ENCODE measurements at places on chromosomes 11 and 22.

DNA sequence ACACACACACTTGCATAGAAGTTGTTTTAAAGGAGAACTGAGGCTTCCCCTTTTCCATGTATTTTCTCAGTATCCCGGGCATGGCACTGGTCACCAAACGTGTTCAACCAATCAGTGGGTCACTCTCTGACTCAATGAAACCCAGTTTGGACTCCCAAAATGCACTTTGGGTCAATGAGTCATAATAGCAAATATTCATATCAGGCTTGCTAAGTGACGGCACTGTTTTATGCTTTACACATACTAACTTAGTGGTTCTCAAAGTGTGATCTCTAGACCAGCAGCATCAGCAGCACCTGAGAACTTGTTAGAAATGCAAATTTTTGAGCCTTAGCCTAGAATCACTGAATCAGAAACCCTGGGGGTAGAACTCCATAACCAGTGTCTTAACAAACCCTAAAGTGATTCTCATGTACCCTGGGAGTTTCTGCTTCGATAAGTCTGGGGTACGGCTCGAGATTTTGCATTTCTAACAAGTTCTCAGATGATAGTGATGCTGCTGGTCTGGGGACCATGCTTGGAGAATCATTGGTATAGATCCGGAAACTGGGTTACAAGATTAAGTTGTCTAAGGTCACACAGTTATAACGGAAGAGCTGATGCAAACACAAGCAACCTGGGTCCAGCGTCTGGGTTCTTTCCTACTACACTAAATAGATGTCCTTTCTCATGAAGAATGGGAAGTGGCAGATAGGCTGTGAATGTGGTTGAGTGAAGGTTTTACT lies 35.6 kb downstream of the ETS1 start:
- no peak for DNase-seq

GRCh38 chr11:69035150-69035945 lies 13.4 kb upstream of the TPCN2 start:
- no peak for DNase-seq

- DNase-seq = no peak
Measured at GRCh38 chr11:67126986-67127385, 7.9 kb downstream of the KDM2A start.

GRCh38 chr22:27629908-27630673 lies 171.5 kb downstream of the MN1 start:
- DNase-seq = no peak

GRCh38 chr11:80167766-80168165 lies 726.9 kb upstream of the TENM4 start:
- peak; percentile 56 for DNase-seq

DNA sequence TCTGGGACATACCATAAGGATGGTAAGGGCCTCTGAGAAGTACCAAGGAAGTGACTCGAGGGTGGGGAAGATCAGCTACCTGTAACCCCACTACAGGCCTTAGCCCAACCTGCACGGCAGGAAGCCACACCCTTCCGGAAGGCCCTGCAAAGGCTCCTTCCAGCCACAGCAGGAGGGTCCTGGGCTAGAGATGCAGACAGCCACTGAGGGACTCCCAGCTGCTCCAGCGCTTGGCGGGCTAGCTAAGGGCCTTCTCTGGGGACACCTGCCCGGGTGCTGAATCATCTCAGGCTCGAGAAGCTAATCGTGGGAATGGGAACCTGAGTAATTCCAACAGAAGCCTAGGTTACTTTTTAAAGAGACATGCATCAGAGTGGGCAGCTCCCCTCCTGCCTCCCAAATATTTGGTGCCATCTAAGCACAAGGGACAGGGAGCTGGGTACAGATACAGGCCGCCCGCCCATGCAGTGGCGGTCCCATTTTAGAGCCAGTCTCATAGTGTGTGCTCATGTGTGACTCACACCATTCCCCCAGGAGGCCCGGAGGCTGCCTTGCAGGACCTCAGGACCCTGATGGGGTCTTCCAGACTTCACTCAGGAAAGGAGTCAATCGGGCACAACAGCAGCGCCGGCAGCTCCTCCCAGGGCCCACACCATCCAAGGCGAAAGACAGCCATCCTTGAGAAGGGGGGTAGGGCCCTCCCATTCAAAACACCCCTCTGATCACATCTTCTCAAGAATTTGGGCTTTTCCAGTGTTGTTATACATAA lies 8.0 kb downstream of the MYH9 start:
- peak; percentile 42 for DNase-seq

- DNase-seq = no peak
Measured at GRCh38 chr22:28791841-28792490, 8.4 kb downstream of the XBP1 start.

DNA sequence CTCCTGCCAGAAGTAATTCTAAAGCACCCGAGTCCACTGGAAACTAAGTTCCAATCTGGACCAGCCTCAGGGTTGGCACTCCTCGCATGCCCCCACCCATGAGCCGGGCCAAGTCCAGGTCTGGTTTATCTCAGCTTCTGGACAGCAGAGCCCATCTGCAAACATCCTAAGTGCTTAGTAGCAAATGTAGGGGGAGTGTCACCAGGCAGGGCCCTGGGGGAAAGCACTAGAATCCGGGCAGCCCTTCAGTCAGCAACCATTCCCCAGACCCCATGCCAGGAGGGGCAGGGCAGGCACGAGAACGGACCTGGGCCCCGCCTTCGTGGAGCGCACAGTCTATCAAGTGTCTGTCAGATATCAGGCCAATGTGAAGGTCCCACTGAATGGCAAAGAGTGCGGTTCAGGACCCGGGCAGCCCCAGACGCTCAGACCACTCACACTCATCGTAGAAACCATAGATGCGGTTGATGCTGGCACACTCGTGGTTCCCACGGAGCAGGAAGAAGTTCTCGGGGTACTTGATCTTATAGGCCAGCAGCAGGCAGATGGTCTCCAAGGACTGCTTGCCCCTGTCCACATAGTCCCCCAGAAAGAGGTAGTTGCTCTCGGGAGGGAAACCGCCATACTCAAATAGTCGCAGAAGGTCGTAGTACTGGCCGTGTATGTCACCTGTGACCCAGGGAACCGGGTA lies 1.3 kb downstream of the PPP1CA start:
- no peak for DNase-seq

- peak; percentile 10 for DNase-seq
Measured at GRCh38 chr11:107882095-107882820, 23.7 kb upstream of the SLC35F2 start.

GRCh38 chr11:113034576-113034975 lies 73.4 kb downstream of the NCAM1 start:
- no peak for DNase-seq

DNA sequence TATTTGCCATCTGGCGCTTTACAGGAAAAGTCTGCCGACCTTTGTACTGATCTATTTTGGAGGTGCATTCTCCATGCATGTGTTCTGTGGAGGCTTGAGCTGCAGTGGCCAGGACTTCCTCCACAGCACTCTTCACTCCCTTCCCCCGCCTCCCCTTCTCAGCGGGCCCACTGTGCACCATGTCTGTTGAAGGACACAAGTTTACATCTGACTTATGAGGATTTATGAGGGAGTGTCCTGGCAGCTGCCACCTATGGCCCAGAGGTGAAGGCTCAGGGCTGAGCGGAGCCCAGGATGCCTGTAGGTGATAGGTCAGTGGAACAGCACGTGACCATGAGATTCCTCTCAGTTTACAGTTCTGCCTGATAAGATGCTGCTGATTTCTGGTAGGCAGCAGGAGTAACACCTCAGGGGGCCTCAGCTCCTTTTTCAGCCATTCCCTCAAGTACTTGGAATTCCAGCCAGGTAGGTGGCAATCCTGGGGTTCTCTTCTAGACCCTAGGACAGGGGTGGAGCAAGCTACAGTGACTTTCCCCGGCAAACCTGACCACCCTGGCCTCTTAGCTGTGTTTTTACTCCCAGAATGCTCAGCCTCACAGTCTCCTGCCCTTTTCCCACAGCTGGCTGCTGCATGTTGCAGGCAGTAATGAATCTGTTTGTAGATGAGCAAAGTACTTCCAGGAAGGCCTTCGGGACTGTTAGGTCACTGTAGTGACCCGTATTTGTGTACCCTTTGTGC lies 59.9 kb downstream of the PPFIBP2 start:
- DNase-seq = no peak

DNA sequence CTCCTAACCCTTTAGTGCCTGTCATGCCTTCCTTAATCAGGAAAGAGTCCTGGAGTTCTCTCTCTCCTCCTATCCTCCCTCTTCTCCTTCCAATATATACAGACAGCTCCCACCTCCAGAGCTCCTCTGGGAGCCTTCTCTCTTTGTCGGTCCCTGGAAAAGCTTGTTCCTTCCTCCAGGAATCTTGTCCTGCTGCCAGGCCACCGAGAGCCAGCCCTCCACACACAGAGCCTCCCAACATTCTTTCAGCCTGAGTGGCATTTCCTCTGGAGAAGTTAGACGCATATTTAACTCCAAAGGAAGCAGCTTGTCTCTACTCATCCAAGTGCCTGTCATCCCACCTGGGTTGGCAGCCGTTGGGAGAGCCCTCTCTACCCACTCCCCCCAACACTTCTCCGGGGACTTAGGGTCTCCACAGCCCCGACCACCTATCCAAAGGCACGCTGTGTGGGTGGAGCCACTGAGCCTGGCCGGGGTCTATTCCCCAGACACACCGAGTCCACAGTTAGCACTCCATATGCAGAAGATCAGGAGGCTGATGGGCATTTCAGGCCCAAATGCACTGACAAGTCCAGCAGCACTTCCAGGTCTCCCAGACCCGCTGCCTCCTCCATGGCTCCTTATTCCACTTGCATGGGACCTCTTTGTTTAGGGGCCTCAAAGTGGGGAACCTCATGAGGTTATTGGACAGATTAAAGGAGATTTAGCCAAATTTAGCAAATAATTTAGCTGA lies 31.1 kb downstream of the DKK3 start:
- peak; percentile 86 for DNase-seq

GRCh38 chr22:25077056-25077455 lies 122.6 kb upstream of the CRYBB3 start:
- DNase-seq = no peak

GRCh38 chr22:24133187-24133965 lies 47.9 kb upstream of the SUSD2 start:
- DNase-seq = no peak

DNA sequence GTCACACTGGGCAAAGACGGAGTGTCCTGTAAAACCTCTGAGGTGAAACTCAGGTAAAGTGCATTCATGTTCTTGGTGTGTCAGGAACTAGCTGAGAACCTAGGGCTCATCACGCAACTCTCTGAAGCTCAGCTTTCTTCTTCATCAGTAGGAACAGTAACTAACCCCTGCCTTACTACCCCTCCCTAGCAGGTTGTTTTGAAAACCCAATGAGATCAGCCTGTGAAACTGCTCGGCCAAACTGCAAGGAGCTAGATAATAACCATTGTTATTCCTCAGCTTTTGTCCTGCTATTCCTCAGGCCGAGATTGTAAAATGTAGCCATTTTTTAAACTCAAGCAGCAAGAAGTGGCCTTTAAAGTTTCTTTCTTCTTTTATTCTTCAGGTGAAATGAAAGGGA lies 9.8 kb upstream of the FJX1 start:
- no peak for DNase-seq

DNA sequence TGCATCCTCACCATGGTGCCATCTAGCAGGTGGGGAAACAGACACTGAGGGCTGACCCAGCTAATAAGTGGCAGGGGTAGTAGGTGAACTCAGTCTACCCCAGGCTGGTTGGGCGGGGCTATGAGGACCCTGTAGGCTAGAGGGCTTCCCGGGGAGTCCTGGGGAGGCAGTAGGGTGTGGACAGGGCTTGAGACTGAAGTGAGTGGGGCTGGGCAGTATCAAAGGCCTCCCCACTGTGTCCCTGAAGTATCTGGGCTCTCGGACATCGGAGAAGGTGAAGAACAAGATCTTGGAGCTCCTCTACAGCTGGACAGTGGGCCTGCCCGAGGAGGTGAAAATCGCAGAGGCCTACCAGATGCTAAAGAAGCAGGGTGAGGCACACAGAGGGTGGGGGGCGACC lies 11.4 kb downstream of the GGA1 start:
- DNase-seq = no peak

GRCh38 chr11:34198523-34198922 lies 93.1 kb downstream of the NAT10 start:
- DNase-seq = no peak

- DNase-seq = no peak
Measured at GRCh38 chr22:20436307-20436767, 1.3 kb downstream of the SCARF2 start.

DNA sequence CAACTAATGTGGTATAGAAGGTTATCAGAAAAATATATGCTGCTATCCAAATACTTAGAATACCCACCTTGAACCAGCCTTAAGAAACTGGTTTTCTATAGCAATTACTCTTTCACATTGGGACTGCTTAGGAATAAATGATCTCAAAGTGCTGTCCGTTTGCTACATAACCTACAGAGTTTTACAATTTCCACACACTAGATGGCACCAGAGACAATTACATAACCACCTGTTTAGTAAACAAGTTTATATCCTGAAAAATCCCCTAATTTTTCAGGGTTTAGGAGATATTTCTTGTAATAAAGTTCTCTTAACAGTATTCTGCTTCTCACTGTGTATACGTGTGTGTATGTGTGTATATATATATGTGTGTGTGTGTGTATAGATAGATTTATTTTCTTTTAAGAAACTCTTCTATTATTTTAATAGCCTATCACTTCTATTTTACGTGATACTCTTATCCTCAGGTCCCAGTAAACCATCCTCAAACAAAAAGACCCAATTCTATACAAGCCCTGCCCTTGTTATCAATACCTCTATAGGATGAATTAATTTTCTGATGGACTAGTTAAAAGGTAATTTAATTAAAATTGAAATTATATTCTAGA lies 6.7 kb upstream of the OR5I1 start:
- peak; percentile 23 for DNase-seq

DNA sequence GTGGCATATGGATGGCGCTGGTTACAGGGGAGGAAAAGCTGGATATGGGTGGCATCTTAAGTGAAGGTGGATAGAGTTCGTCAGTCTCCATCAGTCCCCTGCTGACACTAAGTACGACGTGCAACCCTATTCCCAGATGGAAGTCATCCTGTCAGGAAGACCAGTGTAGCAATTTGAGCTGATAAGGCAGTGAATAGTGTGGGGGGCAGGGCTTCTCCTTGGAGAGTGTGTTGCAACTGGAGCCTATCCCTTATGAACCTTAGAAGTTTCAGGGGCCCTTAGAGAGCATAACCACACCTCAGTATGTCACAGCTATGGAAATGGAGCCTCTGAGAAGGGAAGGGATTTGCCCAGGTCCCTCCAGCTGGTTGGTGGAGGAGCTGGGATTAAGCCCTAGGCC lies 36.1 kb upstream of the ANKK1 start:
- no peak for DNase-seq

- peak; percentile 49 for DNase-seq
Measured at GRCh38 chr11:72721689-72722049, 30.5 kb downstream of the ARAP1 start.

- no peak for DNase-seq
Measured at GRCh38 chr11:134633276-134633675, 221.2 kb upstream of the B3GAT1 start.

GRCh38 chr11:65485920-65486219 lies 13.0 kb upstream of the MALAT1 start:
- no peak for DNase-seq

DNA sequence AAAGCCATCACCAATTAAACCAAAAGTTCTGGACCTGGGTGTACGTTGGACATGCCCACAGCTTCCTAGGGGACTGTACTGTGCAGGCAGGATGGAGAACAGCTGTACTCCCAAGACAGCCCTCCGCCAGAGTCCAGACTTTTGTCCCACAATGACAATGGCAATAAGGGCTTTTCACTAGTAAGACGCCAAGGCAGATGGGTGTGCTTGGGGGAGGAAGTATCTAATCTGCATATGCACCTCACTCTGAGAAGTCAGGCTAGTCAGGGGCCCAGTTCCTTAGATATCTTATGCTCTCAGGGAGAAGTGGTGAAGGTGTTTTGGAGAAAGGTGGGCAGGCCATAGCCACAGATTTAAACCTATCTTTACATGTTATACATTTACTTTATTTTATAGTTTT lies 85.1 kb upstream of the USP47 start:
- DNase-seq = no peak

- no peak for DNase-seq
Measured at GRCh38 chr11:35295751-35296150, 123.6 kb downstream of the SLC1A2 start.
